ENCODE measurements at places on chromosomes 6 and 20.

GRCh38 chr6:35810971-35811698 lies 6.0 kb downstream of the LHFPL5 start:
- DNase-seq: no peak

- peak; percentile 14 for DNase-seq
Measured at GRCh38 chr20:47464380-47465101, 37.1 kb upstream of the NCOA3 start.

DNA sequence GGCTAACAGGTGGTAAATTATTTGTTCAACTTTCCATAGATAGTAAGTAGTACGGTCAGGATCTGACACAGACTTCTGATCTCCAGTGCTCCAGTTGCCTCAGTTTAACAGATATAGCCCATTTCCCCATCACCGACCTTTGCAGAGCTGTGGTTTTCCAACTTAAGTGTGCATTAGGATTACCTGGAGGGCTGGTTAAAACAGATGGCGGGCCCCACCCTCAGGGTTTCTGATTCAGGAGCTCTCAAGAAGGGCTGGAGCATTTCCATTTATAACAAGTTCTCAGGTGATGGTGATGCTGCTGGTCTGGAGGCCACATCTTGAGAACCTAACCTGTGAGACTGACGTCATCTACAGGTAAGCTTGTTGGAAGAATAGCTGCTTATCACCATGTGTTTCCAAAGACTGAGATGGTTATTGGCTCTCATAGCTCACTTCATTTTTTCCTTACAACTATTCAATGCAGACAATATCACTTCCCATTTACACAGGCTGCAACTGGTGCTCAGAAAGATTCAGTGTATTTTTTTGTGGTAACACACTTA lies 360.1 kb upstream of the CHD6 start:
- DNase-seq: no peak

GRCh38 chr6:31900917-31901414 lies 920 bp downstream of the ZBTB12 start:
- DNase-seq: no peak

GRCh38 chr20:23140991-23141390 lies 54.9 kb upstream of the CD93 start:
- no peak for DNase-seq

GRCh38 chr6:31717499-31718222 lies 2.5 kb downstream of the LY6G6D start:
- DNase-seq: no peak

- no peak for DNase-seq
Measured at GRCh38 chr20:34559311-34560140, 1.0 kb downstream of the MAP1LC3A start.

- DNase-seq: no peak
Measured at GRCh38 chr20:6884114-6884513, 116.6 kb downstream of the BMP2 start.

GRCh38 chr6:121771937-121772720 lies 336.7 kb downstream of the GJA1 start:
- DNase-seq: no peak

- no peak for DNase-seq
Measured at GRCh38 chr6:104754788-104755409, 104.8 kb downstream of the HACE1 start.

GRCh38 chr6:73790574-73790973 lies 94.6 kb downstream of the CD109 start:
- no peak for DNase-seq

- DNase-seq: no peak
Measured at GRCh38 chr6:4903751-4904370, 100.0 kb downstream of the RPP40 start.

GRCh38 chr6:86203044-86203443 lies 560.4 kb upstream of the SYNCRIP start:
- no peak for DNase-seq
